ENCODE measurements at places on chromosomes 3 and 15. TPM values are rescaled to one million over a fixed set of nuclear protein-coding genes. Genes with fewer than 3 reads are reported as not detected.

The LPP gene
- 32.4 TPM for total RNA-seq

DNA sequence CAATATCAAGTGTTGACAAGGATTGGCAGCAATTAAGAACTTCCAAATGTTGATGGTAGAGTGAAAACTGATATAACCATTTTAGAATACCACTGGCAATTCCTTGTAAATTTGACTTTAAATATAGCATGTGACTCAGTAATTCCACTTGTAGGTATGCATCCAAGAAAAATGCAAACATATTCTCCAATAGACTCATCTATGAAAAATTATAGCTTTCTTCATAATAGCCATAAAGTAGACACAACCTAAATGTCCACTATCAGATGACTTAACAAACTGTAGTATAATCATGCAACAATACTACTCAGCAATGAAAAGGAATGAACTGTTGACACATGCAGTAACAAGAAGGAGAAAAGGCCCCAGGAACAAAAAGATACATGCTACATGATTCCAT lies 988.1 kb downstream of the FHIT start:
- DNase-seq, result no peak

- no peak for DNase-seq
Observed at GRCh38 chr15:96369825-96370621, 39.5 kb downstream of the NR2F2 start.

GRCh38 chr3:59981377-59981776 lies 931.6 kb upstream of the CFAP20DC start:
- DNase-seq, result no peak

GRCh38 chr3:94360987-94361386 lies 298.1 kb downstream of the NSUN3 start:
- DNase-seq, result peak; percentile 14

The SUSD5 gene
- total RNA-seq, result 22.8 TPM

DNA sequence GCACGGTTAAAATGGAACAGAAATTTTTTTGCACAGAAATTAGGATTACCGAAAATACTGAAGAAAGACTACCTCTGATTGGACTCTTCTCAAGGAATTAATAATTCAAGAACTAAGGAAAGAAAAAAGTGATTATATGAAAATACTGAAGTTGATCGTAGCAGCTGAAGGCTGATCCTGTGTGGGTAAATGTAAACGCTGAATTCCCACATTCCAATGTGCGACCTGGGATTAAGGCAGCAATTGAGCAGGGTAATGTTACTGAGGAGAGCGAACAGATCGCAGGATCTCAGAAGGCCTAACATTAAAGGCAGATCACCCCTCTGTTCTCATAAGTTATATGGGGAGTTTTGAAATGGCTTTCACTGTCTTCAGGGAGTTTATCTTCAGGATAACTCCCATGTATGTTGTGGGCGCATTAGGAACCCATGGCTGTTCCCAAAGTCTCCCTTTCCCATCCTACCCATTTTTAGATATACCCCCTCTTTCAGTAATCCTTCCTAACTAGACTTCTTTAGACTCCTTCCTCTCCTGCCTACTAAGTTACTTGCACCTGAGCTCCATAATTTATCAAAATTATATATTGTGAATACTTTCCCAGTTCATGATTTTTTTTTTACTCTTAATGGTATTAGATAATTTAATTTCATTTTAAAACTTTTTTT lies 1.0 kb upstream of the UBL7 start:
- DNase-seq, result peak; percentile 22

The HYAL1 gene
- total RNA-seq, result 0.23 TPM

The SERINC4 gene
- not detected for total RNA-seq

GRCh38 chr3:22318325-22318724 lies 567.3 kb upstream of the ZNF385D start:
- DNase-seq, result no peak
